ENCODE measurements at places on chromosomes 2 and 18.

DNA sequence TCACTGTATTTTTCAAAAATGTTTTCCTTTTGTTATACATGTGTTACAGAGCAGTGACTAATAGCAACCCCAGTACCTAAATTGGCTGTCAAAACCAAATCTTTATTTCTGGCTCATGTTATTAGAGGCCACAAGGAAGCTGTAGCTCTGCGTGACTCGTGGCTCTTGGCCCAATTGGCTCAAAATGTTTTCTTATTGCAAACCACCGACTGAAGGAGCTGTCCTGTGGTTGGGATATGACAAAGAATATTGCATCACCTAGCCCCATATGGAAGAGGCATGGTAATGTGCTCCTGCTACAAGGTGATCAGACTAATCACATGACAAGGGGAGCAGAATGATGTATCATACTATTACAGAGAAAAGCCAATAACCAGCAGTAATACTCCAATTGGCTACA is 1058.5 kb downstream of the CBLN2 start:
- no peak for DNase-seq

DNA sequence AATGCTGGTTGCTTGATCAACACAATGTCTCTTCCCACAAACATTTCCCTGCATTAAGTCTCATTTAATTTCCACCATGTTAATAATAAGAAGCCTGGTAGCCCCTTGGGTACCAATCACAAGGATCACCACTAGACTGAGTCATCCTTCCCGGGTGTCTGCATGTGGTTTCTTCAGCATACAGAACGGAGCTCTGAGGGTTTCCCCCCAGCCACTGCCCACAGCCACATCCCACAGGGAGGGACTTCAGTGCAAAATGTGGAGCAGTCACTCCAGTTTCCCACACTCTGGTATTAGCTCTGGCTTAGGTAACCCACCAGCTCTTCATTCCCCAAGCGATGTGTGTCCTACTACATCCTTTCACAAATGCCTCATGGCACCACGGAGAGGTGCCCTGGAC is 42.7 kb upstream of the POLE4 start:
- no peak for DNase-seq

GRCh38 chr2:24725956-24726355 is 67.2 kb downstream of the PTRHD1 start:
- DNase-seq: no peak

GRCh38 chr18:3610813-3611212 is 160.8 kb downstream of the TGIF1 start:
- DNase-seq: no peak

DNA sequence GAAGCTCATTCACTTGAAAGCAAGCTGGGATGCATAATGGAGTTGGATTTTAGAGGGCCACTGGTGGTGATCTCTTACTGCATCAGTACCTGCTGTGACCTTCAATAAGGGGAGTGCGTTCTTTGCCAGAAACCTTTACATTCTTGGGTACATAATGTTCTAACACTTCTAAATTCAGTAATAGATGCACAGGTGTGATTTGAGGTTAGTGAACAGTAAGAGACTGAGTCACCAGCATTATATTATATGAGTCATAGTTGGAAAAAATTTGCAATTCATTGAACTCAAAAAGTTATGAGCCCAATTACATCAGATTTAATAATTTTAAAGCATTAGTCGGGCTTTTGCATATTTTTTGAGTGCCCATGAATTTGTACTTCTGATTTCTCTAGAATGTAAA is 803.3 kb downstream of the ADCYAP1 start:
- no peak for DNase-seq

- no peak for DNase-seq
Measured at GRCh38 chr2:223936862-223937326, 8.2 kb downstream of the WDFY1 start.

All from HCT116 (cell line).